ENCODE measurements at places on chromosomes 7 and 10.
A peak's percentile ranks its signal among the peaks of the same experiment; 100 is the strongest.

GRCh38 chr7:69412331-69413146 is 185.7 kb upstream of the AUTS2 start:
- DNase-seq: peak; percentile 18

DNA sequence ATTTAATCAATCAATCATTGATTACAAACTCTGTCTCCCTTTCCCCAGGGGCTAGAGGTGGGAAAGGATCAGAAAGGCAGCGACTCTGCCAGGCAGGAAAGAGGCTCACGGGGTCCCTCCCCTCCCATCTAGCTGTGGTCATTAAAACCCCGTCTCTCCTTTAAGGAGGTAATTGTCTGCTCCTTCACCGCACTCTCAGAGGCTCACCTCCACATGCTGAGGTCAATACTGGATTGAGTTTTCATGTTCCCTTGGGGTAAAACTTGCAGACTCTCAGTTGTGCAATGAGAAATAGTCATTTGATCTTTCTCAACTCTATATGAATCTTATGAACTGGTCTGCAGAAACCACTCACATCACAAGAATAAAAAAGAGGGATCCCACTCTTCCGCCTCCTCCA is 368.8 kb downstream of the ADRA2A start:
- DNase-seq: no peak

DNA sequence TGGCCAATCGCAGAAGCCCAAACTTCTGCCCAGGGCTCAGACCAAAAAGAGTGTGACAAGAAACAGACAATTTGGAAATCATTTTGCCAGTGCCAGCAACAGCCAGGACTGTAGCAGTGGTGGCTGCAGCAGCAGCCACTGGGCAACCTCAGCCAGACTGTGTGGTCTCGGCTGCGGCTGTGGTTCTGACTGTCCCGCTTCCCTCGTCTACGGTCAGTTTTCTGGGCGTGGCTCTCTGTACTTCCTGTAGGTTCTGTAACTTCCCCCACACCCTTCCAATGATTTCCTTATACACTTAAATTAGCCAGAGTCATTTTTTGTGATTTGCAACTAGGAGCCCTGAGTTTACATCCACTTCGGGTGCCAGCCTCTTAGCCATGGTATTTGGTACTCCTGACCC is 39.9 kb downstream of the CYTH3 start:
- no peak for DNase-seq

DNA sequence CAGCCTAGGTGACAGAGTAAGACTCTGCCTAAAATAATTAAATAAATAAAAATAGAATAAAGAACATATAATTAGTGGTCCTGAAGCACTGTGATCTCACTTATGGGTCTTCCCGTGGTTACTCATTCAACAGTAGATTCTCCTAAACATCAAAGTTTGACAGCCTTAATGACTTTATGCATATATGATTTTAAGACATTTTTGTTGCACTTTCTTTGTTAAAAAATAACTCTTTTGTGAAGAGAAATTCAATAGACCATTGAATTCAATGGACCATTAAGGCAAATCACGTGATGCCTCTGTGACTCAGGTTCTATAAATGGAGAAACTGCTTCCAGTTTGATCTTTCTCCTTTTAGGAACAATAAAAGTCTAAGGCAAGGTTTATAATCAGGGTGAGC is 59.6 kb downstream of the ATOH7 start:
- DNase-seq: no peak

DNA sequence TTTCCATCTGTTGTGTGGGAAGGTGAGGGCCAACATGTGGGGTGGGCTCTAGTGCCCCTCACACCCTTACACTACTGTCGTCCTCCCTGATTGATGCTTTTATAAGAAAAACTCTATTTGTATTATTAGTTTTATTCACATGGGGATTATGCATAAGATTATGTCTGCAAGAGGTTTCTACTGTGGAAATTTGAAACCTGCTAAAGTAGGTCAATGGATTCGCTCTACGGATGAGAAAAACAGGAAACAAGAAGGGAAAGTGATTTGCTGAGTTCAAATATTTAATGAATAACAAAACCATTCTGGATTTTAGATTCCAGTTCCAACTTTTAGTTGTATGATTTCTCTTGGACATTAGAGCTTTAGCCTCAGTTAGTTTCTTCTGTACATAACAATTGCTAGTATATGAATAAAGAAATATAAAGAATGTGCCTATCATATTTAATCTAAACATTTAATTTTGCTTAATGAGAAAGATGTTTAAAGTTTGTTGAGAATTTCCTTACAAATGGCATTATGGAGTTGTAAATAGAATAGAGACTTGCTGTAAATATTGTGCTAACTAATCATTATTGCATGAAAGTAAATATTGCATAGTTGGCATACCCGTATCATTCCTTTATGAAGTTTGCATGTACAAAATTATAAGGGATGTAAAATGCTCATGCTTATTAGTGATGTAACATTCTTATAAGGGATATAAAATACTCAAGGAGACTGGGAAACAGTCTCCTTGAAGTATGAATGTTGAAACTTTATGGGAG is 193.8 kb downstream of the THSD7A start:
- no peak for DNase-seq

DNA sequence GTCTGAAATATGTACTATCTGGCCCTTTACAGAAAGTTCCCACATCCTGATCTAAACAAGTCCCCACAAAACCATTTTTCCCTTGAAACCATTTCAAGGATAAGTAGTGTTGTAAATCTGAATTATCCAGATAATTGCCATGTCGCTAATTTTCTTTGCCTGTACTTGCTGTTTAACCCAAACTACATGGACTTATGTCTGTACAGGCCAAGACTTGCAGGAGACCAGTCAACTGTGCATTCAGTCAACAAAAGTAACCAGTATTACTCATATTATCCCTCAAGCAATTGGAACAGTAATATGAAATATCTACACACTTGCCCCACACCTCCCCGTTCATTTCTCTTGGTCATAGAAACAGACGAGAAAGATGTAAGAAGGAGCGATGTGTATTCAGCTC is 347.8 kb upstream of the NFE2L3 start:
- no peak for DNase-seq

GRCh38 chr10:86868353-86868752 is 89.1 kb downstream of the MMRN2 start:
- DNase-seq: no peak

- DNase-seq: no peak
Measured at GRCh38 chr7:121049897-121050296, 61.4 kb downstream of the CPED1 start.
